ENCODE measurements at places on chromosomes 13 and 19.

DNA sequence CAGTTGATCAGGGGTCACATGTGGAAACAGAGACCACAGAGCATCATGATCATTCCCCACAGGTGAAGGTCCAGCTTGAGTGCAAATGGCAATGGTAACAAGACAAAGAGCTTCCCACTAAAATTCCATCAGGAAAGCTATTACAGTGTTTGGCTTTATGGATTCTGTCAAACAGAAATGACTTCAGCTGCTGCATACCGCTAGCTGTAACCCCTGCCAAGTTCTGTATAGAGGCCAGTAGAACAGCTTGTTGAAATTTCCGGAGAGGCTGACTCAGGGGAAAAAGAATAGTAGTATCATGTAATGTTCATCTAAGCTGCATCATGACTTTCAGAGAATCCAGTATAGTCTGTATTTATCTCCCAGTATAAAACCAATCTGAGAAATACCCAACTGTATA lies 1704.7 kb downstream of the SLITRK5 start:
- no peak for DNase-seq

DNA sequence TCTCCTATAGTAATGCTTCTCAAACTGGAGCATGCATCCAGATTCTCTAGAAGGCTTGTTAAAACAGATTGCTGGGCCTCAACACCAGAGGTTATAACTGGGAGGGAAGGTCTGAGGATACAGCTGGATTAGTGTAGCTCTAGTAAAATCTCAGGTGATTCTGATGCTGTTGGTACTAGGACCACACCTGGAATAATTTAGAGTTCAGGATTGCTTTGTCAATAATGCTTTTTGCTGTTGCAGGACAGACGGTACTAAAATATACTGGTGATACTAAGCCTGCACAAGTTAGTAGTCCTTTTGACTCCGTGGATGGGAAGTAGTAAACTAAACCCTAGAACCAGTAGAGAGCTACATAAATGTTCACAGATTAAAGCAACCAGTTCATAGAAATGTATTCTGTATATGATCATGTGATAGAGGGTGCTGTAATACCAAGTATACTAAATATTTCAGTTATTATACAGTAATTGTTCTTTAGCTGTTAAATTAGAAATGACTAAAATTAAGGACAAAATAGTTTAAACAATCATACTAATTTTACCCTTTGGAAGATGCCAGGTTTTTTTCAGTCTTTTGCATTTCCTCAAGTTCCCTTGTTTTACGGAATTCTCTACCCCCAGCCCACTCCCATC lies 258.2 kb upstream of the STARD13 start:
- DNase-seq, result no peak

- DNase-seq, result no peak
Measured at GRCh38 chr19:1828279-1829238, 16.5 kb upstream of the ATP8B3 start.

GRCh38 chr13:74026753-74027152 lies 107.5 kb downstream of the KLF12 start:
- peak; percentile 45 for DNase-seq

GRCh38 chr13:40580566-40581276 lies 85.7 kb downstream of the FOXO1 start:
- DNase-seq, result no peak

DNA sequence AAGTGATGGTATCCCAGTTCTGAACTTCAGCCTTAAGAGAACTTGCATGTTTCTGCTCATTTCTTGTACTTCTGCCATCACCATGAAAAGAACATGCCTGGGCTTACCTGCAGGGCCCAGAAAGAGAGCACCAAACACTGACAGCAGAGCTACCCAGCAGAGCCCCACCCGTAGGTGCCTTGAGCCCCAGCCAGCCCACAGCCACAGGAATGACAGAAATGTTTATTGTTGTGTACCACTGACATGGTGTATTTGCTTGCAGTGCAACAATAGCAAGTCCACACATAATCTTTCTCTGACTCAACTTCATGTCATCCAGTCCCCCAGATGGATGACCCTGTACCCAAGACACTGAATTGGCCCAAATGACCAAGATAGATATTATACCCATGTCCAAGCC lies 195.2 kb downstream of the TSHZ3 start:
- no peak for DNase-seq

DNA sequence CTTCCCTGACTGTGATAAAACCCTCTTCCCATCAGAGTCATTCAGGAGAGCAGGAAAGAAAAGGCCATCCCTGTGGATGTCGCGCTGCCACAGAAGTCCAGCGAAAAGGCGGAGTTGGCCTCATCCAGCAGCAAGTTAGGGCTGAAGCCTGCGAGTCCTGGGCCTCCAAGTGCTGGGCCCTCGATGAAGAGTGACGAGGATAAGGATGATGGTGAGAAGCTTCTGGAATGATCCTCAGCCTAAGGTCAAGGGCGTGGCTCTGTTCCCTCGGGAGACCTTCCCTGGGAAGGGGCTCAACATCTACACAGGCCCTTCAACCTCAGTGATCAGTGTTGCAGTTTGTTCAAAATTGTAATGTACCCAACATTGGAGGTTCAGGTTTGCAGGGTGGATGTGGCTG lies 22.3 kb downstream of the TEX29 start:
- no peak for DNase-seq

DNA sequence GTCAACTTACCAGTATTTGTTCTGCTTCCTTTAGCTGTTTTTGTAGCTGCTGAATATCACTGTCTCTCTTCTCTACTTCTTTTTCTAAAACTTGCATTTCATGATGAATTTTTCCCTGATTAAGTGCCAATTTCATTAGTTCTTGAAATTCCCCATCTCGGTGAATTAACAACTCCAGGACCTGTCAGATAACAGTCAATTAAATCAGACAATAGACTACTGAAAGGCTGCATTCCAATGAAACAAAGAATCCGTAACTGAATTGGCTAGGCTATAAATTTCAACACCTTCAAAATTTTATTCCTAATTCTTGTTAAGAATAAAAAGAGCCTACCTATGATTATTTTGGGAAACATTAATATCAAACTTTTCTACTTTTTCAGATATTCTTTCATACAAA lies 8.6 kb downstream of the MED4 start:
- no peak for DNase-seq

DNA sequence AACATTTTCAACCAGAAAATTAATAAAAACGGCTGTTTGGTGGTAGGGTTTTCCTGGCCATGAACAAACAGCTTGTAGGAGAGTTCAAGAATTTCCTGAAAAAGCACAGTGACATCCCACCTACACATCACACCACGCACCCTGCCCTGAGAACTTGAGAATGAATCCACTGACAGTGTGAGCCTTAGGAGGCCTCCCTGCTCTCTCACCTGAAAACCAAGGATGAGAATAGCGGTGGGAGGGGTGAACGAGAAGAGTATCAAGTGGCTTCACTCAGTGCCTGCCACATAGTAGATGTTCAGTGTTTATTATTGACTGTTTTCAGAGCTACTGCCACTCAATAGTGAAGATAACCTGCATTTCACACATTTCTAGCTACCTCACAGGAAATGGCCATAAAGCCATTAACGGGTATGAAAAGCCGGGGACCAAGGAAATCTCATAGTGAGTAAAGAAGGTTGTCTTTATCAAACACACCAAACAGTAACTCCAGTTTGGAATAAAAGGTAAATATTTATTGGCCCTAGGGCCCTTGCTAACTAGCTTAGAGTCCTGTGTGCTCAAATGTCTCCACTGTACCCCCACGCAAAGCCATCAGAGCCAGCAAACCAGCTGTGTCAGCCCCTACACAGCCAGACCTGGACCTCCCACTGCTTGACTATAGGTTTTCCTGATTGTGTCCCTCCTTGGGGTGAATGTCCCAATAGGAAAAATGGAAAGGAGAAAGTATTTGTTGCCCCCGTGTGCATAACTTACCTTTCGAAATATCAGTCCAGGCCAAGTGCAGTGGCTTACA lies 40.6 kb downstream of the TPT1 start:
- DNase-seq, result no peak

DNA sequence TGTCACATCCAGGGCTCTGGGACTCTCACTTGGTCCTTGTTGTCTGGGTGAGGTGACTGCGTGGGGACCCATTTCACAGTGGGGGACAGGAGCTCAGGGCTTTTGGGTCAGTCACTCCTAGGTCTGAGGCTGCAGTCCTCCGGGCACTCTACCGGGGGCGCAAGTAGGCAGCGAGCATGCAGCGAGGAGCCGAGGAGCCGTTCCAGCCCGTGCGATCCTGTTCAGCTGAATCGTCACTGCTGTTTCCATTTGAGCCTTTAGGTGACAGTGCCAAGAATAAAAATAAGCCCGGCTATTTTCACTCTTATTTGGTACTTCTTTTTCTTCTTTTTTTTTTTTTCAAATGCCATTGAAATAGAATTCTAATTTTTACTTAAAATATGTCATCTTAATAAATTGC lies 126.5 kb downstream of the ZNF536 start:
- DNase-seq, result no peak

DNA sequence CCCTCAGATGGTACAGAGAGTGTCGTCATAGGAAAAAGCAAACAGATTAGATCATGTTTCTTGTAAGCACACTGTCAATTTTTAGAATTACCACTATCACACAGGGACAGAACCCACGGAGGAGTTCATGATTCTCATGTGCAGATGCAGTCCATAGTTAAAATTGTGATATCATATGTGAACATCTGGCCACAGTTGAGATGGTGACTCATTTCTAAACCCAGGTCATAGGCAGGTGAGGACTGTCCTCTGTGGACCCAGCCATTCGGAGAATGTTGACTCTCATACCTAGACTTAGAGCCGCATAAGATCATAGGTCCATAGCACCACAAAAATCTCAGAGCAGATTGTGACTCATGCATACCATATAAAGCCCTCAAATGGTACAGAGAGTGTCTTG lies 17.8 kb upstream of the ZNF730 start:
- DNase-seq, result no peak

GRCh38 chr13:84360822-84361221 lies 478.5 kb upstream of the SLITRK1 start:
- DNase-seq, result no peak

GRCh38 chr13:51957377-51958216 lies 53.7 kb downstream of the ATP7B start:
- DNase-seq, result no peak

- no peak for DNase-seq
Measured at GRCh38 chr19:11123114-11123513, 32.5 kb downstream of the SPC24 start.

DNA sequence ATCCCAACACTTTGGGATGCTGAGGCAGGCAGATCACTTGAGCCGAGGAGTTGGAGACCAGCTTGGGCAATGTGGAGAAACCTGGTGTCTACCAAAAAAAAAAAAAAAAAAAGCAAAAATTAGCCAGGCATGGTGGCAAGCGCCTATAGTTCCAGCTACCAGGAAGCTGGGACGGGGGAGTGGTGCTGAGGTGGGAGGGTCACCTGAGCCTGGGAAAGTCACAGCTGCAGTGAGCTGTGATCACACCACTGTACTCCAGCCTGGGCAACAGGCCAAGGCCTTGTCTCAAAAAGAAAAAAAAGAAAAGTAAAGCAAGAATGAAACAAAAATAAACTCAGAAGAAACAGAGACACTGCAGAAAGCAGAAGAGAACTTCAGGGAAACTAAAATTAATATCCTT lies 31.6 kb downstream of the MTRF1 start:
- DNase-seq, result no peak

Data from stimulated activated CD8-positive, alpha-beta memory T cell treated with anti-CD3 and anti-CD28 coated beads, Interleukin-7, amount 100 ng/mL, for 1 hour (primary cell).